Aortic smooth muscle cell (primary cell): ENCODE measurements at places on chromosomes 4 and X. TPM values are rescaled to one million over a fixed set of nuclear protein-coding genes. Genes with fewer than 3 reads are reported as not detected.

NRK gene
- total RNA-seq = 0.13 and 1.2 TPM in 2 replicates

USP46 gene
- total RNA-seq = 11.6 and 12.9 TPM in 2 replicates

NXF3 gene
- not detected in 2 replicates for total RNA-seq

GUCY1B1 gene
- 5.5 and 5.9 TPM in 2 replicates for total RNA-seq

CDKL2 gene
- 0.26 and 0.44 TPM in 2 replicates for total RNA-seq

MSL3 gene
- total RNA-seq = 16.3 and 18.5 TPM in 2 replicates

MAGEA11 gene
- not detected in 2 replicates for total RNA-seq

MTNR1A gene
- total RNA-seq = not detected in 2 replicates

C4orf50 gene
- not detected in 2 replicates for total RNA-seq
